Right hindlimb (tissue), 1 donor: ENCODE measurements at places on chromosomes 12 and 14.

DNA sequence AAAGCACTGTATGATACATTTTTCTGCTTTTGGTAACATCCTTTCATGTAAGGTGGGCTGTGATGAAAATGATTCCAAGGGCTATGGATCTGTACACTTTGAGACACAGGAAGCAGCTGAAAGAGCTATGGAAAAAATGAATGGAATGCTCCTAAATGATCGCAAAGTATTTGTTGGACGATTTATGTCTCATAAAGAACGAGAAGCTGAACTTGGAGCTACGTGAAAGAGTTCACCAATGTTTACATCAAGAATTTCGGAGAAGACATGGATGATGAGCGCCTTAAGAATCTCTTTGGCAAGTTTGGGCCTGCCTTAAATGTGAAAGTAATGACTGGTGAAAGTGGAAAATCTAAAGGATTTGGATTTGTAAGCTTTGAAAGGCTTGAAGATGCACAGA is 22.1 kb upstream of the SRGAP1 start:
- no peak for DNase-seq

GRCh38 chr14:34184126-34184525 is 233.3 kb upstream of the EGLN3 start:
- peak; percentile 51 for DNase-seq

- no peak for DNase-seq
Observed at GRCh38 chr14:90700933-90701776, 115.1 kb downstream of the TTC7B start.

GRCh38 chr12:124550123-124551089 is 17.0 kb downstream of the NCOR2 start:
- DNase-seq = no peak

DNA sequence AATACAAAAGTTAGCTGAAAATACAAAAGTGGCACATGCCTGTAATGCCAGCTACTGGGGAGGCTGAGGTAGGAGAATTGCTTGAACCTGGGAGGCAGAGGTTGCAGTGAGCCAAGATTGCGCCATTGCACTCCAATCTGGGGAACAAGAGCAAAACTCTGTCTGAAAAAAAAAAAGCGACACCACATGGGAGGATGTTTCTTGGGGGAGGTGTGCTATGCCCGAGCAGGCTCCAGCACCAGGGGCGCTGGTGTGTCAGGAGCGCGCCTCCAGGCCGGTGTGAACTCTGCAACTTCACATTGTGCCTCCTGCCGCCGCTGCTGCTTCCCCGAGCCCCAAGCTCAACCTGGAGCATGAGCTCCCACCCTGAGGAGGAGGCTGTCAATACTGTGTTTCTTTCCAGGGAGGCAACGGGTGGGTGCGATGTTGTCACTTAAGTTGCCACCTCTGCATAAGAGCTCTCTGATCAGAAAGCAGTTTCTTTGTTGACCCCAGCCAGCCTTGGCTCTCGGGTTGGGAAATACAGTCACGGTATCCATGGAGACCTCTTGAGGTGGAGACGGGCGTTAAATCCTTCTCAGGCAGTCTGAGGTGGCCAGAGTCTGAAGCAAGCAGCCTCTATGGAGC is 18.9 kb downstream of the DEGS2 start:
- DNase-seq = no peak

DNA sequence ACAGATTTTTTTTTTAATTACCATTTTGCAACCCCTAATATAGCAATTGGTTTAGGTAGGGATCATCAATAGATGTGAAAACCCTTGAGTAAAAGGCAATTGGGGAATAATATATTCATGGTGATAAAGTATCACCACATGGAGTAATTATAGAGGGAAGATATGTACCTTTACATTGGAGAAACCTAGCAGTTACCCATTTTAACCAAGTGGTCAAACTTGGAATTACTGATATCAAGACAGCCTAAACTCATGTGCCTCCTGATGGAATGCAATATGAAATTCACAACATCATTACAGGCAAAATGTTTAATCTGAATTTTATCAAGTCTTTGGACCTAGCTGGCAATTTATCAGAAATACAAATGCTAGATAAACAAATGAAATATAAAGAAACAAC is 6.7 kb upstream of the SLC10A1 start:
- no peak for DNase-seq

DNA sequence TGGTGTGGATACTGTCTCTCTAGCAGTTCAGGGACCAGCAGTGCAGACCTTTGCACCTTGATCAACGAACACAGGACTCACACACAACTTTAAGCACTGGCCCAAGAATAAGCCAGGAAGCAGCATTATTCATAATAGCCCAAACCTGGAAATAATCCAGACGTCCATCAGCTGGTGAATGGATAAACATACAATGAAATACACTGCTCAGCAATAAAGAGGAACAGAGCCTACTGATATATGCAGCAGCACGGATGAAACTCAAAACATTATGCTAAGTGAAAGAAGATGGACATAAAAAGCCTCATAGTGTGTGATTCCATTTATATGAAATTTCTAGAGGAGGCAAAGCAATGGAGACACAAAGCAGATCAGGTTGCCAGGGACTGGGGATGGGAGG is 303.9 kb upstream of the FKBP4 start:
- DNase-seq = no peak

GRCh38 chr12:116395396-116395795 is 117.9 kb upstream of the MED13L start:
- no peak for DNase-seq

GRCh38 chr12:112671564-112671963 is 120.0 kb upstream of the RPH3A start:
- no peak for DNase-seq

DNA sequence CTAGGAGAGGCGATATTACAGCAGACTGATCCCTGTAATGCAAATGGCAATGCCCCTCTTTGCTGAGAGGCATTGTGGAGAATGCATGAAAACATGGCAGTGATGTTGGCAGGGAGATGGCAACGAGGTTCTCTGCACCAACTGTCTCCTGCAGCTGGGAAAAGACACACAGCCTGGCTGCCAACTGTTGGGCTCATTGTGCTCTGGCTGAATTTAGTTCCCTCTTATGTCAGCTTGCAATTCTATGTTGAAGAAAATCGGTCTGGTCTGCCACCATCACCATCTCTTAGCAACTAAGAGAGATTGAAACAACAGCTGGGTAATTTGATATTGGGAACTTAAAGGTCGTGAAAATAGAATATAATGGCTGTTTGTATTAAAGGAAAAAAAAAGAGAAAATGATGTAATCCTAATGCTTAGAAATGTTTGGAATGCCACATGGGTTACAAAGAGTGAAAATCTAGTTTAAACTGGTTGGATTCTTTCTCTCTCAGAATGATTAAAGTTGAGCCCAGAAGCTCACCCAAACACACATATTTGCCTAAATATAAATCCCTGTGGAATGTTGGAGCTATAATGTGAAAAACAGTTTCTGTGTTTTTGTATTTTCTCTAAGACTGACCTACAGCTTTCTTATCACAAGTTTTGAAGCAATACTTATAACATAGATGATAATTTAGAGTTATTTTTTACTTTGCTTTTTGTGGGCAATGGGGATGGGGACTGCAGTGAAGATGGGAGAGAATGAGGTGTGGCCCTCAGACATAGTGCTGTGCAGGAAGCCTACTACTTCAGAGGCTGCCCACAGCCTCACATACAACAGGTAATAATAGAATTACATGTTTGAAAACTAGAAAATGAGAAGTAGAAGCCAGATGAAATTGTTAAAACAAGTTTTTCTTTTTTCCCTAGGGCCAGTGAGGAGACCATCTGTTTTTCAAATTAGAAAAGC is 143.7 kb downstream of the AKAP6 start:
- DNase-seq = peak; percentile 87

DNA sequence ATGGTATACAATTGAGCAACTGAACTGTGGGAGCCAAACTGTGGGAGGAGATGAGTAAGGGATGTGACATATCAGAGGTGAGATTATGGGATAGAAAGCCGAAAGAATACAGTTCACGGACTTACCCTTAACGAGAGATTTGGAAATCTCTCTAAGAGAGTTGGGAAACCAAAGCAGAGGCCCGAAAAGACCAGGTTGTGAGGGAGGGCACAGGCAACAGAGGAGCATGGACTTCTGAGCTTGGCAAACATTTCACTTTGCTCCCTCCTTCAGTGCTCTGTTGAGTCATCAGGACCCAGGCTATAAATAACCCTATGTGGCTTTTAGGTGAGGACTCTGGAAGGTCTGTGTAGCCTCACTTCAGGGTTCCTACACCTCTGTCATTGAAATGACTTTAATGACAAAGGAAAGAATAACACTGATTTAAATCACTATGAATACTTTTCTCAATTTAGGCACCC is 120.6 kb downstream of the TGFB3 start:
- no peak for DNase-seq

GRCh38 chr14:59771577-59771976 is 99.0 kb downstream of the RTN1 start:
- no peak for DNase-seq

DNA sequence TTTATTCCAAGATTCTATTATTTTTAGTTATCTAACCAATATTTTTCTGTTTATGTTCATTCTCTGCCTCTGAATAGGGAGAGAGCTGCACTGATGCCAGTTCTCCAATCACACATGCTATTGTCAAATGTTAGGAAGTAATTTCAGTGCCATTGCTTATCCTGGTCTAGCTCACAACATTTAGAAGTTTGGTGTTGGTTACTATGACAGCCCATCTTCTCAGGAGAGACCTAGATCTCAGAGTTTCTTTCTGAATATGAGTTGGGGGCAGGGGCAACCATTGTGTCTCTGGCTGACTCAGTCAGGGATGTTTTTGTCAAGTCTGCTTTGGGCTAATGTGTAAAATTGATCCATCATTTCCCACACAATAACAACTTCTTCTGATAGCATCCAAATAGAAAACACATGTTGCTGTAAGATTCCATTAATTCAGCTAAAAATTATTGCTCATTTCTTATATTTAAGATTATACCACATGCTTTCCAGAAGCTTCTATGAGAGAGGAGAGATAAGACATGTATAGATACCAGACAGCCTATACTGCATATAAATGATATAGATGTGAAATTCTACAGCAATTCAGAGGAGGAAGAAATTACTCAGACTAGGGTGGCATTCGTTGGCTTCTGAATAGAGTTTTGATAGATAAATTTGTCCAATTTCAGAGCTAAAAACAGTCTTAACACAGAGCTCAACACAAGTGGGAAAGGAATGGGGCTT is 64.8 kb downstream of the DACT1 start:
- DNase-seq = no peak

DNA sequence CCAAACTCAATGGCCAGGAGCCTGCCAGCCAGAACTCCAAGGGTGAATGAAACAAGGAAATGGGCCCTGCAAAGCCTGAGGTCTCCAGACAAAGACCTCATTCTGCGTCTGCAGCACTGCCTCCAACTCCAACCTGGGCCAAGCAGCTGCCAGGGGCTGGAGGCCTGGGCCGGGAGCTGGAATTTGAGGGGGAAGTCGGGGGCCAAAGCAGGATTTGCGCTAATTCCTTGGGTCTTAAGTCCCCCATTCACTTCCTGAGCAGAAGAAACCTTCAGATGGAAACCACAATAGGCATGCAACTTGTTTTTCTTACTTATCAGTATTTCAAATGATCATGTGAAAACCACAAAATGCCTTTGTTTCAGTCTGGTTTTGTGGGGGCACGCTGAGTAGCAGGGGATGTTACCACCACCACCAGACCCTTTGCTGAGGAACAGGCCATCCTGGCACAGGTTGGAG is 23.0 kb upstream of the TC2N start:
- peak; percentile 60 for DNase-seq

GRCh38 chr14:36884049-36884448 is 222.4 kb downstream of the PAX9 start:
- DNase-seq = no peak

- no peak for DNase-seq
Observed at GRCh38 chr14:60946773-60947172, 34.1 kb downstream of the TRMT5 start.

- DNase-seq = no peak
Observed at GRCh38 chr14:65704850-65705249, 292.3 kb downstream of the FUT8 start.

DNA sequence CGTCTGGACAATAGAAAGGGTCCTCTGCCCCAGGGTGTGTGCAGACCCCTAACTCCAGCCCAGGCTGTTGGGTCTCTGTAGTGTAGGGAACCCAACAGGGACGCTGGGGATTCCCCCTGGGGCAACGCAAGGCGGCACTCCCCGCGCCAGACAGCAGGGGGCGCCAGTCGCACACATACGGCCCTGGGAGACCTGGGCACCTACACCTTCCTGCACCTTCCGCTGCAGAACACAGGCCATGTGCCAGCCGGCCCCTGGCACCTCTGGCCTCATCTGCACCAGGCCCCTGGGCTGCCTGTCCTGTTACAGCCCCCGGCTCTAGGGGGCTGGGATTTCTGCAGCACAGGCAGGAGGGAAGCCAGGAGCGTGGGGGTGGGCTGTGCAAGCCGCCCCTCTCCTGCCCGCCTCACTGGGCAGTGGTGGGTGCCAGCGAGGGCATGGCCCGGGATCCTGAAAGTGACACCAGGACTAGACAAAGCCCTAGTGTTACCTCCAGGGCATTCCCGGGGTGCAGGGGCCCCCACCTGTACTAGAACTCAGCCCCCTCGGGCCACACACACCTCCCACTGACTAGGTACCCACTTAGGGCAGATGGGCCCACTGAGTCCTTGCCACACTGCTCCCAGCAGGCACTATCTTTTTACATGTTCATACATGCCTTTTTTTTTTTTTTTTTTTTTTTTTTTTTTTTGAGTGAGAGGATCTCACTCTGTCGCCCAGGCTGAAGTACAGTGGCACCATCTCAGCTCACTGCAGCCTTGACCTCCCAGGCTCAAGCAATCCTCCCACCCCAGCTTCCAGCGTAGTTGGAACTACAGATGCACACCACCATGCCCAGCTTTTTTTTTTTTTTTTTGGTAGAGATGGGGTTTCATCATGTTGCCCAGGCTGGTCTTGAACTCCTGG is 37.5 kb downstream of the CCNK start:
- peak; percentile 67 for DNase-seq

- no peak for DNase-seq
Observed at GRCh38 chr12:109178532-109178931, 62.1 kb downstream of the ACACB start.

DNA sequence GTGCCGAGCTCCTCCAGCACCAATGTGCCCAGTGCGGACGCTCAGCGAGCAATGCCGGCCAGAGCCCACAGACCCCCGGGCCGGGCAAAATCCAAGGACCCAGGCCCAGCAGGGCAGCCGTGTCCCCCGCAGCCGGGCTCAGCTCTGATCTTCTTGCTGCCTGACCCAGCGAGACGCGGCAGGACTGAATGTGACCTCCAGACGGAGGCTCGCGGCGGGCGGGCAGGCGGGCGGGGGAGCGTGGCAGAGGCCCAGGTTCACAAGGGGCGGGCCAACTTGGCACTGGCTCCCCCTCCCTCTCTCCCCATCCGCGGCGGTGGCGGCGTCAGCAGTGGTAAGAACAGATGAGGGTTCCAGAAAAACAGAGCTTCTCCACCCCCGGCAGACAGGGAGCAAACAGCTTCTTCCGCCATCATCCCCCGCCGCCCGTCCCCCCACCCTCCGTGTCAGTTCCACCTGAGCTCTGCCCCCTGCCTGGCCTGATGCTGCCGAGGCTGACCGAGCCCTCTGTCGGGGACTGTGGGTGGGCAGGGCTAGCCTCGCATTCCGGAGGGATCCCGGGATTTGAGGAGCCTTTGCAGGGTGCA is 94.3 kb downstream of the RFLNA start:
- DNase-seq = peak; percentile 90

GRCh38 chr12:32047357-32048212 is 59.1 kb upstream of the BICD1 start:
- no peak for DNase-seq
